ENCODE measurements at places on chromosomes 7 and 10.

DNA sequence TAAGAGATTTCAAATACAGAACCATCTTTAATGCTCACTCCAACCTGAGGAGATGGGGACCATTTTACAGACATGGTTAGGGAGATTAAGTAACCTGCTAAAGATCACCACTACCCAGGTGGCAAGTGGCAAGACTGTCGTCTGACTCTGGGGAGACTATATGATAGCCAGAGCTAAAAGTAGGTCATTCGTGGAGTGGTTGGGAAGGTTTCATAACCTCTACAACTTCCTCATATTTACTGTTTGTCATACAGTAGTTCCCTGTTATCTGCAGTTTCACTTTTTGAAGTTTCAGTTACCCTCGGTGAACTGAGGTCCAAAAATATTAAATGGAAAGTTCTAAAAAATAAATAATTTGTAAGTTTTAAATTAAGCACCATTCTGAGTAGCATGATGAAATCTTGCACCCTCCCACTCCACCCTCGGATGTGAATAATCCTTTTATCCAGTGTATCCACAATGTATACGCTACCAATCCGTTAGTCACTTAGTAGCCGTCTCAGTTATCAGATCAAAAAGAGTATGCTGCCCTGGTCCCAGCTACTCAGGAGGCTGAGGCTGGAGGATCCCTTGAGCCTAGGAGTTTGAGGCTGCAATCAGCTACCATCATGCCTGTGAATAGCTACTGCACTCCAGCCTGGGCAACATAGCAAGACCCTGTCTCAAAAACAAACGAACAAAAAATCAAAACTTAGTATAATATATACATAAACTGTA lies 14.9 kb upstream of the LGI1 start:
- no peak for DNase-seq

- DNase-seq, result no peak
Observed at GRCh38 chr7:130297628-130298543, 4.9 kb downstream of the CPA4 start.

DNA sequence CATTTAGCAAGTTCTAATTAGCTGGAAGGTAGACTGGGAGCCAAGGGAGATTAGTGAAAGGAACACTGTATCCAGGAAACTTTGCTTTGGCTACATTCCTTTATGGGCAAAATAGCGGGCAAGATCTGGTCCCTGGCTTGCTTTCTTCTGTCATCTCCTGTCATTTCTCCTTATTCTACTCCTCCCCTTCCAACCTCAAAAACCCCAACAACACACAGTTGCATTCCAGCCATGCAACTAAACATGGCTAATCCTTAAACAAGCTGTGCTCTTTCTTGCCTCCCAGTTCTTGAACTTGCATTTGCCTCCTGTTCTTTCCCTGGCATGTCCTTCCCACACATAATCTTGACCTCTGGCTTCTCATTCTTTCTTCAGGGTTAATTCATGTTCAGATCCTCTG lies 59.5 kb upstream of the CDCA7L start:
- no peak for DNase-seq

DNA sequence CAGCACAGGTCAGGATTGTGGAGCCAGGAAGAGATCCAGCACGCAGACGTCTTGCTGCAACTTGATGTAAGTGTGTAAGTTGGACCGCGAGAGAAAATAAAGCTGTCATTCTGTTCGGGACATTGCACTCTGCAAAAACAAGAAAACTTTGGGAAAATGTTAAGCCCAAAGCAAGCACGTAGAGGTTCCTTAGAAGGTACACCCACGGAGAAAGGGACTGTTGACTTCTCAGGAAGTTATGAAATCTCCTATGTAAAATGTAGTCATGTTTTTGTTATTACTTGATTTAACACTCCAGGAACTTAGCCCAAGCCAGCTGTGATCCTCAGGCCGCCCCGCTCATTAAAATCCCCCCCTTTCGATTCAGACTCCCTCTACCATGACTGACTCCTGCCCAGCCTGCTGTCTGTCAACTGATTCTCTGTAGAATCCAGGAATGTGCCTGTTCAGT lies 196.1 kb upstream of the TCF7L2 start:
- DNase-seq, result no peak

DNA sequence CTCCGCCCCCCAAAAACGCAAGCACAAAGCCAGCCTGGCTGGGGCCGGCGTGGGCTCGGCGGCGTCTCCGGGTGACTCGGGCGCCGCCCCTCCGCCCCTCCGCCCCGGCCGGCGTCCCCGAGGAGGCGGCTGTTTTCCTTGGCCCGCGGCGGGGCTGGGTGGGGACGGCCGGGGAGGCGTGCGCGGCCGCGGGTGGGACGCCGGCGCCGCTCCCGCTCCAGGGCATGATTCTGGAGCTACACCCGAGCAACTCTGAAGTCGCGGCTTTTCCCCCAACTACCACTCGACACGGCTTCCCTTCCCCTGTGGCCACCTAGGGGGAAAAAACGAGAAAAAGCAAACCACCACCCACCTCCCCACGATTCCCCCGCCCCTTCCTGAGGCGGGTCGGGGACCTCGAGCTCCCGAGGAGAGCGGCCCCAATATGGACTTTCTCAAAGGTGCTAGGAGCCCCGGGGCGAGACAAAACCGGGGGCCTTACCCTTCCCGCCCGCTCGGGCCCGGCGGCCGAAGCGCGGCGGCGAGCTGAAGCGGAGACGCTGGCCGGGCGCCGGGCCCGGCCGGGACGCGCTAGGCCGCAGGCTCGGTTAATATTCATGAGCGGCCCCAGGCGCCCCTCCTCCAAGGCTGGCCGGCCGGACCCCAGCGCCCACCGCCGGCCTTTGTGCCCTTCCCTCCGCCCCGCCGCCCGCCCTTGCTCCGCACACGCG lies 856 bp downstream of the ARHGAP21 start:
- DNase-seq, result peak; percentile 53

- no peak for DNase-seq
Observed at GRCh38 chr10:51034769-51035168, 39.5 kb upstream of the PRKG1 start.

- peak; percentile 41 for DNase-seq
Observed at GRCh38 chr10:84008878-84009277, 130.4 kb upstream of the GHITM start.

DNA sequence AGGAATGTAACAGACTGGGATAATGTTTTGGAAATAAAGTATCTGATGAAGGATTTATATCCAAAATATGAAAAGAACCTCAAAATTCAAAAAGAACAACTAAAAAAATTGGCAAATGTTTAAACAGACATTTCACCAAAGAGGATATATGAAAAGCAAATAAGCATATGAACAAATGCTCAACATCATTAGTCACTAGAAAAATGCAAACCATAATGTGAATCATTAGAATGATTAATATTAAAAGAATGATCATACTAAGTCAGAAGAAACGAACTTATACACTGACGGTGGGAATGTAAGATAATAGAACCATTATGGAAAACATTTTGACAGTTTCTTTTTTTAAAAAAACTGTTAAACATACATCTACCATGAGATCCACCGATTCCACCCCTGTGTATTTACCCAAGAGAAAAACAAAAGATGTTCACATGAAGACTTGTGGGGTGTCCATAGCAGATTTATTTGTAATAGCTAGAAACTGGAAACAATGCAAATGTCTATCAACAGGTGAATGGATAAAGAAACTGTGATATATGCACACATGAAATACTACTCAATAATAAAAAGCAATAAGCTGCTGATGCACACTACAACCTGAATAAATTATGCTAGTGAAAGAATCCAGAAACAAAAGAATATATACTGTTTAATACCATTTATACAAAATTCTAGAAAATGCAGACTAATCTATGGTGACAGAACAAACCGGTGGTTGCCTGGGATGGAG lies 35.7 kb downstream of the PRKG1 start:
- DNase-seq, result no peak

Measured in transverse colon (tissue), 4 donors.